ENCODE measurements at places on chromosomes 5 and 9. TPM values are rescaled to one million over a fixed set of nuclear protein-coding genes. Genes with fewer than 3 reads are reported as not detected.

- DNase-seq: no peak
Measured at GRCh38 chr5:96196890-96197289, 235.2 kb upstream of the ELL2 start.

CDKN2A gene
- not detected for total RNA-seq

- no peak for DNase-seq
Measured at GRCh38 chr9:33782395-33783152, 12.8 kb upstream of the PRSS3 start.

GRCh38 chr5:151079838-151080612 is 809 bp downstream of the TNIP1 start:
- no peak for DNase-seq

DNA sequence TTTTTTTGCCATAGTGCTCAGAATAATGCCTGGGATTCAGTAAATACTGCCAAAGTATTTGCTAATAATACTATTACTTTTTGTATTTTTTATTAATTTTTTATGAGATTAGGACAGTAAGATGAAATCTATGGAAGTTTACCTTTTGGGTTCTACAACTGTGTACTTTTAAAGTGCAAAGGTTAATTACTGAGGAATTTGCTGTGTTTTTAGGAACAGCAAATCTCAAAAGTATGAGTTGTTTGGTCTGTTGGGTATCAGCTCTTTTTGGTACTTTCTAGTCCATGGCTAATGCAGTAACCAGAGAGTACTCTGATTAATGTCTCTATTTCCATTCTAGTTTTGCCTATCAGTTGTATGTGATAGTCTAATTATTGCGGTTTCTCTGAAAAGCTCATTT is 5.1 kb downstream of the HSPA4 start:
- no peak for DNase-seq

TXNDC8 gene
- total RNA-seq: not detected

PCDHA12 gene
- 2.3 TPM for total RNA-seq

GRCh38 chr9:128145536-128145935 is 3.7 kb upstream of the LCN2 start:
- no peak for DNase-seq

STC2 gene
- total RNA-seq: 29.5 TPM

- no peak for DNase-seq
Measured at GRCh38 chr5:127590156-127590722, 58.6 kb upstream of the CTXN3 start.
